ENCODE measurements at places on chromosomes 6 and 20. TPM values are rescaled to one million over a fixed set of nuclear protein-coding genes. Genes with fewer than 3 reads are reported as not detected.

The E2F1 gene
- polyA plus RNA-seq = not detected

The ME1 gene
- 2.4 TPM for polyA plus RNA-seq

The REM1 gene
- 5.6 TPM for polyA plus RNA-seq

GRCh38 chr6:112362027-112362795 is 15.1 kb downstream of the RFPL4B start:
- no peak for DNase-seq

GRCh38 chr6:14590586-14590985 is 473.0 kb downstream of the CD83 start:
- no peak for DNase-seq

GRCh38 chr6:64683682-64684081 is 1023.3 kb downstream of the EYS start:
- no peak for DNase-seq

DNA sequence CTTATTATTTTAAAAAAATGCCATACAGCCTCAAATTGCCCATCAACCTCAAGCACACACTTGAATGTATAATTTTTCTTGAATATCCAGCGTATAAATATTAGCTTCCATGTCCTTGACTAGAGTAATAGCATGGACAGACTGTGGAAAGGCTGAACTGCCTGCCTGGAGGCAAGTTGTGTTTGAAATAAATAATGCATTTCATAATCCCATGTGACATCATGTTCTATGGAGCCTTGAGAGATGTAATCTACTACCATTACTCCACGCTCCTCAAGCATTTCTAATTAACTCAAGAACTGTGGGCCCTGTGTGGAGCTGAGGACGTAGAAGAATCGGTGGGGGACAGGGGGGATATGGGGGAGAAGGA is 94.2 kb downstream of the CDS2 start:
- no peak for DNase-seq

GRCh38 chr20:1555952-1556351 is 1.6 kb downstream of the SIRPD start:
- no peak for DNase-seq

GRCh38 chr6:29887819-29888776 is 54.2 kb upstream of the HLA-A start:
- peak; percentile 37 for DNase-seq

- DNase-seq = no peak
Observed at GRCh38 chr6:35034411-35035191, 106.5 kb downstream of the TCP11 start.

- no peak for DNase-seq
Observed at GRCh38 chr6:39128106-39128505, 13.1 kb upstream of the SAYSD1 start.

DNA sequence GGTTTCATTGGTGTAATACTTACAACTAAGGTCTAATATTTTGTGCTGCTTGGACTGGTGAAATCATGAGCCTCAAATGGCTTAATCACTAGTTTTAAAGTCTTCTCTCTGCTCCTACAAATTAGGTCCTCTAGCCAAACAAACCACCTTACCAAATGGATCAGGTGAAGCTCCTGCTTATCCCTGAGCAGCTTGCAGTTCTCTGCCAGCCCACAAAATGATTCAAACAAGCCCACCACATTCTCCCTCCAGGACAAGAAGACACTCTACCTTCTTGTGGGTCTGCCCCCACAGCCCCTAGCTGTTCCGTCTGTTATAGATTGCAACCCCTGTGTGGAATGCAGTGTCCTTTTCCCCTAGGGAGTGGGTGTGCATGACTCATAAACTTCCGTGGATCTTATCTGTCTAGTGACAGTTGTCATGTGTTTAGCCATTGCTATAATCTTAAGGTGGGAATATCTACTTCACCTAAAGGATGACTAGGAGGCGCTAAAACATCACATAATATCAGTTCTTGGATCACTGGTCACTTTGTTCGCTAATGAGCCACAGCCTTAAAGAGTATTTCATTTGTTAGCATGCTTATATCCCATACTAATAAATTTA is 940.5 kb upstream of the MANEA start:
- DNase-seq = peak; percentile 0

DNA sequence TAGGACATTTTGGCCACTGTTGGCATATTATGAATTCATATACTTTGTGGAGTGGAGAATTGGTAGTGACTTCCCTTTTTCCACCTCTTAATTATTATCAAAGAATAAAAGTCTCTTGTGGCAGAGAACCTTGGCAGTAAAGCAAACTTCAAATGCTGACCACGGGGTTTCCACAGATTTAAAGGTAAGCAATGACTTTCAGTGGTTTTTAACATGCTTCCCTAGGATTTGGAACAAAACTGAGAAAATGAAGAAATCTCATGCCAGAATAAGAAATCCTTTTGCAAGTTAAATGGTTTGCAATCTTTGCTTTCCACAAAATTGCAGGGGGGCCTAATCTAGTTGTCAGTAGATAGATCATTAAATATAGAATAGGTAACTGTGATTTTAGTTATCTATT is 2.0 kb upstream of the SDC4 start:
- no peak for DNase-seq

DNA sequence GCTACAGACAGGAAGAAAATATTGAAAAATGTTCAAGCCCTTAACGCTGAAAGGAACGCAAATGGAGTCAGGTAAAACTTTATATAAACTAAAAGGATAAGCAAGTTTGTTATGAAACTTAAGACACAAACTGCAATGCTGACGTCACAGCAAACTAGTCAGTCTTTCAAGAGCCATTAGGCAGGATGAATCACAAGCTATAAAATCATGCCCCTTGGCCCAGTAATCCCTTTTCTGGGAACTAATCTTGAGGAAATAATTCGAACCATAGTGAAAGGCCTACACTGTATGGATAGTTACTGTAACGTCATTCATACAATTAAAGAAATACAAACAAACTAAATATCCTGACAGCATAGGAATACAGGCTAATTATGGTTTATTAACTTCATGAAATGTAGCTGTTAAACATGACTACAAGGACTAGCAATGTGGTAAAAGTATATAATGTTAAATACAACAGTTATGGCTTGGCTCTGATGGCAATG is 42.7 kb upstream of the HINT3 start:
- DNase-seq = no peak

GRCh38 chr6:158648682-158649131 is 1.1 kb upstream of the SYTL3 start:
- no peak for DNase-seq

Measured in muscle of arm (tissue), 14 donors.